Myocyte (in vitro differentiated cells): ENCODE measurements at places on chromosomes 4 and X. TPM values are rescaled to one million over a fixed set of nuclear protein-coding genes. Genes with fewer than 3 reads are reported as not detected.
A peak's percentile ranks its signal among the peaks of the same experiment; 100 is the strongest.

- no peak for DNase-seq
Observed at GRCh38 chr4:153014460-153014859, 78.3 kb downstream of the FHDC1 start.

Gene CYBB
- total RNA-seq = 0.05 and 0.08 TPM in 2 replicates

DNA sequence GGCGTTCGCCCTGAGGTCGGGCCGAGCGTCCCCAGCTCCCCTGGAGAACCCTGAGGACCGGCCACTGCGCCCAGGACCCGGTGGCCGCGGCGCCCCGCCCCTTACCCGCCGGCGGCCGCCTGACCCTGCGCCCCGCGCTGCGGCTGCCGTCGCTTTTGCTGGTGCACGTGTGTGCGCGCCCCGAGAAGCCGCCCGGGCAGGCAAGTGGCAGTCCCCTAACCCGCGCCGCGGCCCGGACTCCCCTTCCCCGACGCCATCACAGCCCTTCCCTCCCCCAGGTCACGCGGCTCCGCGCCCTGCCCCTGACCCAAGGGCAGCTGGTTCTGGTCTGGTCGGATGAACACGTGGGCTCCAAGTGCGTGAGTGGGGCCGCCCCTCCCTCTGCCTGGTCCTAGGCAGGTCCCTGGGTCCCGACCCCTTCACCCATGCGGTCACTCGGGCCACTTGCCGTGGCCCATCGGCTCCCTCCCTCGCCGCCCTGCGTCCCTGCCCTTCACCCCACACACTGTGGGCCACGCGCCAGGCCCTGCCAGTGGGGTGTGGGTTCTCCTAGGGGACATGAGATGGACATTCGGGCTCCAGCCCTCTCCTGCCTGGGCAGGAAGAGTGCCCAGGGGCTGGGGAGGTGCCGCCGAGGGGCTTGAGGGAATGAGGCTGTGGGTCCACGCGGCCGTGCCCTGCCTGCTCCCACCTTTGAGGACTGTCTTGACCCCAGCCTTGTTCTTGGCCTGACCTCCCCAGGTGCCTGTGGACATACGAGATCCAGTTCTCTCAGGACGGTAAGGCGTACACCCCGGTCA is 8.0 kb upstream of the FGFRL1 start:
- DNase-seq = no peak

Gene EBP
- total RNA-seq = 30.2 and 46.1 TPM in 2 replicates

DNA sequence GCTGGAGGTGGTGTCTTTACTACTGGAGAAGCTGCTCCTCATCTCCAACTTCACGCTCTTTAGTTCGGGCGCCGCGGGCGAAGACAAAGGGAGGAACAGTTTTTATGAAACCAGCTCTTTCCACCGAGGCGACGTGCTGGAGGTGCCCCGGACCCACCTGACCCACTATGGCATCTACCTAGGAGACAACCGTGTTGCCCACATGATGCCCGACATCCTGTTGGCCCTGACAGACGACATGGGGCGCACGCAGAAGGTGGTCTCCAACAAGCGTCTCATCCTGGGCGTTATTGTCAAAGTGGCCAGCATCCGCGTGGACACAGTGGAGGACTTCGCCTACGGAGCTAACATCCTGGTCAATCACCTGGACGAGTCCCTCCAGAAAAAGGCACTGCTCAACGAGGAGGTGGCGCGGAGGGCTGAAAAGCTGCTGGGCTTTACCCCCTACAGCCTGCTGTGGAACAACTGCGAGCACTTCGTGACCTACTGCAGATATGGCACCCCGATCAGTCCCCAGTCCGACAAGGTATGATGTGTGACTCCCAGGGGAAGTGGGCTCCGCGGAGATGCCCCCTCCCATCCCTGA is 634 bp downstream of the LRAT start:
- DNase-seq = no peak

- no peak for DNase-seq
Observed at GRCh38 chr4:63458010-63458409, 951.2 kb downstream of the TECRL start.

DNA sequence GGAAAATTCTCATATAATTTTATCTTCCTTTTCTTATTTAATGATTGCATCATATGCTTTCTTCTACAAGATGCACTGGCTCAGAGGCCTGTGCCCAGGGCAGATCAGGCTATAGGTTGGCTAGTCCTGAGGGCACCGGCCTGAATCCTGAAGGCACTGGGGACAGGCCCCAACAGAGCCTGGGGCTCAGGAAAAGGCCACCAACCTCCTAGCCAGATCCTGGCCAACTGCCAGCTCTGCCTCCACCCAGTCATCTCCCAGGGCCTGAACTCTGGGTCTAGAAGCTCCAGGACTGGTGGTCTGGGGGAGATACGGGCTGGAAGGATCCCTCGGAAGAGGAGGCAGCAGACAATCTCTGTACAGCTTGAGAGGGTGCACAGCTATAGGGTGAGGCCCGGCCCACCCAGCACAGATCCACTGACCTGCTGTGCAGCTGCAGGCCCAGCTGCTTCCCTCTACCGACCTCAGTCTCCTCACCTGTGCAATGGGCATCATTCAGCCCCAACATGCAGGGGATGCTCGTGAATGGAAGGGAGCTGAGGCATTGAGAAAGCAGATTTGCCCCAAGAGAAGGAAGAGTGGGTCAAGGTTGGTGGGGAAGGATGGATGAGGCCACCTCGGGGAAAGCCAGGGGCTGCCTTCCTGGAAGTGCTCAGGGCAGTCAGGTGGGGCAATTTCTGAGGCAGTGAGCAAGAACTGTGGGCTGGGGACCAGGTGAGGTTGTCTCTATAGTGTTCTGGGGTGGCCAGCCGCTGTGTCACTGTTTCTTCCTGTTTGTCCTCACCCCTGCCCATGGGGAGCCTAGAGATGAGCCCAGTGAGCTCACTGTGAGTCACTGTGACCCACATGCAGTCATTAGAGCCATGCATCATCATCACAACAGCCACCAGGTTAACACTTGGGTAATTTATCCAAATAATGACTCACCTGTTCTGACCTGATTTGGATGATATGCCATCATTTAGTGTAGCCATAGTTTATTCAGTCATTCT is 22.4 kb upstream of the XAGE2 start:
- no peak for DNase-seq

Gene SERPINA7
- not detected in 2 replicates for total RNA-seq

GRCh38 chr4:5996641-5997040 is 21.6 kb downstream of the C4orf50 start:
- DNase-seq = peak; percentile 54

DNA sequence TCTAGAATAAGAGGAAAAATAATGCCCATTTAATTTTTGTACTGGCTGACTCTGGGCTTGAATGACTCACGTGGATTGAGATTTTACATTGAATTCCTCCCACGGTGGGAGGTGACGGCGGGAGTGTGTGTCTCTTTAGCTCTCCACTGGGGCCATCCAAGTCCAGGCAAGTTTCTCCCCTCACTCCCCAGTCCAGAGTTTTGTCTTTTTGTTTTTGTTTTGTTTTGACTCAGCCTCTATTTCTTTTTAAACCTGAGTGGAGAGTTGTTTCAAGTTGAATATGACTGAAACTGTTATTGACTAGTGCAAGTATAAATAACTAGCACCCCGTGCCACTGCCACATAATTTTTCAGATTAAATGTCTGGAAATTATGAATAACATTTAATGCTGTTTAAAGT is 13.6 kb downstream of the CHST7 start:
- no peak for DNase-seq

Gene VSIG4
- total RNA-seq = not detected in 2 replicates

GRCh38 chr4:122139139-122139538 is 13.0 kb upstream of the BLTP1 start:
- no peak for DNase-seq

Gene TRMT10A
- total RNA-seq = 10.7 and 13.7 TPM in 2 replicates

DNA sequence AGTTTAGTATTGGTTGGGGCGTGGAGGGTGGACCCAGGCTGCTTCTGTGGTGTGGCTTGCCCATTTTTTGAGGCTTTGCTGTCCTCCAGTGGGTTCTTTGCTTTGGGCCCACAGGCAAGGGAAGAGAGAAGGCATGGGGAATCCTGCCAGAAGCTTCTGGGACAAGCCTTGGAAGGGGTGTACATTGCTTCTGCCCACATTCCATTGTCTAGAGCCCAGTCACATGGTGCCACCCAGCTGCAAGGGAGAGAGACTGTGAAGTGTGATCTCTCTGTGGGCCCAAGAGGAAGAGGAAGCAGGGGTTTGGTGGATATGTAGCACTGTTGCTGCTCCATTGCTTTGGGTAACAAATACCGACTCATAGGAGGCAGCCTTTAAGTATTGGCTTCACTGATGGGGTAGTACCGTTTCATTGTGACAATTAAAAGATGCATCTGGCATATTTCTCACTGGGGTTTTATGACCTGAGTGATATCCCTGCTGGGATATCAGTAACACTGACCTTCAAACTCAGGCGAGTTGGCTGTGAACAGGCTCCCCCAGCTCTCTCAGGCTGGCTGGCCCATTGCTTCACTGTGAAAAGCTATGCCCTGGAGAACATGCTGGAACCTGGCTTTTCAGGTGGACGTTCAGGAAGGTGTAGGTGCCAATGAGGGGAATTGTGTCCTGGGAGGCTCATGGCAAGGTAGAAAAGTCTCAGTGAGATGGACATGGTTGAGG is 85.9 kb downstream of the CLDN34 start:
- peak; percentile 30 for DNase-seq

Gene MAGEA10
- not detected in 2 replicates for total RNA-seq

- peak; percentile 18 for DNase-seq
Observed at GRCh38 chr4:92172203-92172602, 131.6 kb upstream of the GRID2 start.

- DNase-seq = no peak
Observed at GRCh38 chr4:164828955-164829354, 48.0 kb upstream of the APELA start.

Gene IL13RA2
- not detected in 2 replicates for total RNA-seq

DNA sequence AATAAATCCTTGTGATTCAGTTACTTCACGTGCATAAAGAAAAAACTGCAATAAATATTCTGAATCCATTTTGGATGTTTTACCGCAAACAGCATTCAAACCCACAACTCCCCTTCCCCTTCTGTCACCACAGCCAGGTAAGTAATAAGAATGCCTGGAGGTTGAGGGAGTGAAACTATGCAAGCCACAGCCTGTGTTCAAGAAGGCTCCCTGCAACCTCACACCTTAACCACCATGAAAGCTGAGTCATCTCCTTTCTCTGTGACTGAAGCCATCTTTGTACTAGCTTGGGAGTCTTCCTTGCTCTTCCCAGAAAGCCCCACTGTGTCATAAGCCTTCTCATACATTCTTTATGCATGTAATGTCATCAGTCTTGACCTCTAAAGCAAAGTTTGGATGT is 297.0 kb upstream of the PUDP start:
- DNase-seq = peak; percentile 2

- peak; percentile 90 for DNase-seq
Observed at GRCh38 chr4:94410678-94411206, 41.0 kb upstream of the PDLIM5 start.

GRCh38 chr4:143351774-143352451 is 15.2 kb downstream of the GAB1 start:
- no peak for DNase-seq

GRCh38 chr4:125358453-125358852 is 43.7 kb downstream of the FAT4 start:
- DNase-seq = no peak

DNA sequence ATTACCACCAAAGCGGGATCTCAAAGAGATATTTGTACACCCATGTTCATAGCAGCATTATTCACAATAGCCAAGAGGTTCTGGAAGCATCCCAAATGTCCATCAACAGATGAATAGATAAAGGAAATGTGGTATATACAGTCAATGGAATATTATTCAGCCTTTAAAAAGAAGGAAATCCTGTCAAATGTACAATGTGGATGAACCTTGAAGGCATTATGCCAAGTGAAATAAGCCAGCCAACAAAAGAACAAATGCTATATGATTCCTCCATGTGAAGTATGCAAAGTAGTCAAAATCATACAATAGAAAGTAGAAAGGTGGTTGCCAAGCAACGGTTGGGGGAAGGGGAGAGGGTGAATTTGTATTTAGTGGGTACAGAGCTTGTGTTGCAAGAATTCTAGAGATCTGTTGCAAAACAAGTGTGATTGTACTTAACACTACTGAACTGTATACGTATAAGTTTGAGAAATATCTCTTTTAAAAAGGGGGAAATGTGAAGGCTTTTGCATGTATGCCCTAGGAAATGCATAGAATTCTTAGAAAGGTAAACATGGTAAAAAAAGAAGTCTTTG is 5.0 kb upstream of the ZRSR2 start:
- DNase-seq = no peak

DNA sequence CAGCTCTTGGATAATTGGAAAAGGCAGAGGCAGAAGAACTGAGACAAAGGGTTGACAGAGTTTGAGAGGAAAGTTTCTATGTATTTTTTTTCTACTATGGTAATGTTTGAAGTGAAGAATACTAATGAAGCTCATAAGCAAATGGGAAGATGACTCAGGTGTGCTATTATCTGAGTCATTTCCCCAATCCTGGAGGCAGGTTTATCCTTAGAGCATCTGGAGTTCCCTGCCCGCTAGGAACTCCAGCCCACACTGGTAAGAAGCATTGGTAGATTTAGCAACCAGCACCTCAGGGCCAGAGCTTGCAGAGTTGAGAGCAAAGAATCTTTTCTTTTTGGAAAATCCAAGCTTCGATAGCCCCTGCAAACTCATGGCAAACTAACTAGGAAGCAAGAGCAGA is 55.2 kb downstream of the DOCK11 start:
- no peak for DNase-seq

Gene BEND4
- not detected in 2 replicates for total RNA-seq
